Endothelial cell of umbilical vein (primary cell): ENCODE measurements at places on chromosomes 5 and 9.

DNA sequence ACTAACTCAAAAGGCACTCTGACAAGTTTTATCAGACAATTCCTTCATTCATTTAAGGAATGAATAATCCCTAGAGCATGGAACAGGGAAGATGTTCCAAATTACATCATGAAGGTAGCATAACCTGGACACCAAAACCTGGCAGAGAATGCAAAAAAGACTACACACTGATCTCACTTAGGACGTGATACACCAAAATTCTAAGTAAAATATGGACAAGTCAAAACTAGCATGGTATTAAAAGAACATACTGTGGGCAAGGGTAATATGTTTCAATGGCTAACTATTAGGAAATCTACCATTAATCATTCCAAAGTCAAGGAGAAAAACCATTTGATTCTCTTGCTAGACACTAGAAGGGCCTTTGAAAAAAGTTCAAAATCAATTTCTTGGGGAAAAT lies 176.5 kb downstream of the HSPA4 start:
- H3K4me1 ChIP-seq = no peaks in the 10 kb centered on the region
- H3K36me3 ChIP-seq = no peaks in the 10 kb centered on the region
- DNase-seq = no peak
- H3K4me3 ChIP-seq = no peak overlapping the region
- no peaks in the 10 kb centered on the region for H3K27me3 ChIP-seq

- H3K36me3 ChIP-seq = no peaks in the 10 kb centered on the region
- H3K27me3 ChIP-seq = no peaks in the 10 kb centered on the region
- no peak overlapping the region for H3K4me3 ChIP-seq
- no peak overlapping the region for H3K27ac ChIP-seq
Observed at GRCh38 chr9:117823576-117823975, 119.4 kb downstream of the TLR4 start.

DNA sequence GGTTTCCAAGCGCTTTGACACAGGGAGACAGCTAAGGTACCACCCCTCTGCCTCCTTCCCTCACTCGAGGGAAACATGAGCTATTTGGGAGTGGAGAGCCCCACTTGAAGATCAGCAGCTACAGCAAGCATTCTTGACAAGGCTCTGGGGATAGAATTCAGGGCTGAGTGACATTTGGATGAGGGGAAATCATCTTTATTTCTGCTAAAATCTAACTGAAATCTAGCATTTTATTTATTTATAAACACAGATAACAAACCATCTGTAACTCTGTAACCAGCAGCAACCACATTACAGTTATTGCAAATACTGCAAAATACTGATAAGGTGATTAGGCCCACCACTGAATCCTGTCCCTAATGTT lies 22.4 kb downstream of the RNF130 start:
- H3K27me3 ChIP-seq = no peaks in the 10 kb centered on the region
- H3K36me3 ChIP-seq = no peaks in the 10 kb centered on the region
- no peak overlapping the region for H3K27ac ChIP-seq
- no peak overlapping the region for H3K4me3 ChIP-seq
- H3K4me1 ChIP-seq = peaks cover 8% of the 10 kb centered on the region
- DNase-seq = no peak

DNA sequence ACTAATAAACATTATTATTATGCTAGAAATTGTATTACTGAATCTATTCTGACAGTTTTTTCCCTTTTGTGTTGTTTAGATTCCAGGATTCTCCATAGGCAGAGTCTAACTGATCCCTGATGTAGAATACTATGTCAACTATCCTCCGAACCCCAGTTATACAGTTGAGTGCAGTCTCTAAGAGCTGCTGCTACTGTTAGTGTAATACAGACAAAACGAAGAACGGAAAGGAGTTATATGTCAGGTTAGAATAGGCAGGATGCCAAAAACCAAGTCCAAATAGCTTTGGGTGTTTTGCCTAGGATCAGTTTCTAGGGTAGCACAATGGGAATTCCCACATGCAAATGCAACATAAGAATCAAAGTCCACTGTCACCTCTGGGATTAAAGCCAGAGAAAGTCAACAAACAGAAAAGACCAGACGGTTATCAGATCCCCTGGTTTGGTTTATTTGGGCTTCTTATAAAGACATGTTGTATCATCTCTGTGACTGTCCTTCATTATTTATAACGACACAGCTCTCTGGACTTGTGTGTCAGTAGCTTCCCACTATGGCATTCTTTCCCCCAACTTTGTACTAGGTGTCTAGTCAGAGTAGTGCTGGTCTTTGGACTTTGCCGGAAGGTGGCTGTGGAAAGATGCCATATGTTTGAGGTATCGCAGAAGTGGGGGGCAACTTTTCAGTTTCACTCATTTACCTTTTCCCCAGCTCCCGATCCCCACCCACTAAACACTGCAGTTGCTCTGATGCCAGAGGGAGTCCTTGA lies 14.9 kb upstream of the TMEM38B start:
- no peak overlapping the region for H3K4me3 ChIP-seq
- no peak overlapping the region for H3K27ac ChIP-seq
- no peaks in the 10 kb centered on the region for H3K4me1 ChIP-seq

DNA sequence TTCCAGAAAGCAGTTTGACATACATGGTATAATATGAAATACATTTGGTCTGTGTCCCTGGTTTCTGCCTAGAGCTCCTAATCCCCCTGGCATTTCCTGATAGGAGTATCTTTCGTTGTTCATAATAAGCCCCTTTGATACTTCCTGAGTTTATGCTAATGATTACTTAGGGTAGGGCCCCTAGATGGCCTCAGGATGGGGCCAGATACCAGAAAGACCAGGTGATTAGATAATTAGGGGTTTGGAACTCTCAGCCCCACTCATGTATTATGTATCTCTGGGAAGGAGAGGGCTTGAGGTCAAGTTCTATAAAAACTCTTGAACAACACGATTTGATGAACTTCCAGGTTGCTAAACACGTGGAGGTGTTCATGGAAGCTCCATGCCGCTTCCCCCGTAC lies 163.3 kb upstream of the ZNF608 start:
- peaks cover 23% of the 10 kb centered on the region for H3K4me1 ChIP-seq
- no peak for DNase-seq
- no peaks in the 10 kb centered on the region for H3K27me3 ChIP-seq
- H3K27ac ChIP-seq = no peak overlapping the region
- H3K4me3 ChIP-seq = no peak overlapping the region
- no peaks in the 10 kb centered on the region for H3K36me3 ChIP-seq

GRCh38 chr9:122226142-122226757 lies 2.5 kb downstream of the LHX6 start:
- no peak overlapping the region for H3K27ac ChIP-seq
- no peaks in the 10 kb centered on the region for H3K36me3 ChIP-seq
- H3K4me1 ChIP-seq = peaks cover 10% of the 10 kb centered on the region
- no peak for DNase-seq
- H3K4me3 ChIP-seq = no peak overlapping the region

DNA sequence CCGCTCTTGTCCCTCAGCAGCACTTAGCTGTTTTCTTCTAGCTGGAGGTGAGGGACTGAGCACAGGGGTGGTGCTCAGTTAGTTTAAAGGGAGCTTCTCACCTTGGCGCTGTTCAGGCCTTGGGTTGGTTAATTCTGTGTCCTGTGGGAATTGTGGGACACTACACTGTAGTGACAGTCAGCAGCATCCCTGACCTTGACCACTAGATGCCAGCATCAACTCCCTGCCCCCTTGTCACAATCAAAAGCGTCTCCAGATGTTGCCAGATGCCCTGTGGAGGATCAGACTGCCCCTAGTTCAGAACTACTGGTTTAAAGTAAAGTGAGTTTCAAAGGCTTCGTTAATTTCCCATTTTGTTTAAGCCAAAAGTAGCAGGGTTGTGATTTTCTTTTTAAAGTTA lies 65.5 kb upstream of the DMRT3 start:
- no peak overlapping the region for H3K27ac ChIP-seq
- H3K36me3 ChIP-seq = no peaks in the 10 kb centered on the region
- peaks cover 2% of the 10 kb centered on the region for H3K27me3 ChIP-seq
- no peaks in the 10 kb centered on the region for H3K4me1 ChIP-seq
- H3K4me3 ChIP-seq = no peak overlapping the region

DNA sequence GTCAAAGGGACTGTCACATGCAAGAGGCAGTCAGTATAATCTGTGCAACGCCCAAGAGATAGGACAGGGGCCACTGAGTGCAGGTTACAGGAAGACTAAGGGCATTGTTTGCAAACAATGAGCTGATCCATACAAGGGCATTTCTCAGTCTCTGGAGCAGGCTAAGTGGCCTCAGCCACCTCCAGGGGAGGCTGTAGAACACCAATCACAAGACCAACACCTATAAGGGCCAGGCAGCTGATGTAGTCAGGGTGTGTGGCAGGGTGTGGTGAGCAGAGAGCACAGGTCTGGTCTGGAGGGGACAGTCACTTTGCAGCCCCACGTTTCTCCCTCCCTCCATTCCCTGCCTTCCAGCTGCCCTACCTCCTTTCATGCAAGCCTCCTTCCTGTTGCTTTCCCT lies 83.2 kb upstream of the ADRA1B start:
- DNase-seq = no peak
- H3K4me3 ChIP-seq = no peak overlapping the region
- H3K27me3 ChIP-seq = no peaks in the 10 kb centered on the region
- no peak overlapping the region for H3K27ac ChIP-seq
- no peaks in the 10 kb centered on the region for H3K36me3 ChIP-seq
- no peaks in the 10 kb centered on the region for H3K4me1 ChIP-seq

DNA sequence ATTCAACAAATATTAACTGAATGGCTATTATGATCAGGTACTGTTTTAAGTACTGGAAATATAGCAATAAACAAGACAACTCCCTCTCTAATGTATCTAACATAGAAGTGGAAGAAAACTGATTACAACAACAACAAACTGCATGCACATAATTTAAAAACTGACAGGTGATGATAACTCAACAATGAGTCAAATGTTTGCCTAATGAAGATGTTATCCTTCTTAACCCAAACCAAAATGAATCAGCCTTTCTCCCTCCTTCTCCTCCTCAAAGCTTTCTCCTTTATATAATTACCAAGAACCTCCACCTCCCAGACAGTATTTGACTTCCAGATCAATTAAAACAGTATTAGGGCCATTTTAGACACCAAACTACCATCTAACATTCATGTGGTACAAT lies 49.3 kb downstream of the RICTOR start:
- no peaks in the 10 kb centered on the region for H3K27me3 ChIP-seq
- no peak for DNase-seq
- H3K36me3 ChIP-seq = no peaks in the 10 kb centered on the region
- H3K4me1 ChIP-seq = no peaks in the 10 kb centered on the region
- H3K27ac ChIP-seq = no peak overlapping the region

DNA sequence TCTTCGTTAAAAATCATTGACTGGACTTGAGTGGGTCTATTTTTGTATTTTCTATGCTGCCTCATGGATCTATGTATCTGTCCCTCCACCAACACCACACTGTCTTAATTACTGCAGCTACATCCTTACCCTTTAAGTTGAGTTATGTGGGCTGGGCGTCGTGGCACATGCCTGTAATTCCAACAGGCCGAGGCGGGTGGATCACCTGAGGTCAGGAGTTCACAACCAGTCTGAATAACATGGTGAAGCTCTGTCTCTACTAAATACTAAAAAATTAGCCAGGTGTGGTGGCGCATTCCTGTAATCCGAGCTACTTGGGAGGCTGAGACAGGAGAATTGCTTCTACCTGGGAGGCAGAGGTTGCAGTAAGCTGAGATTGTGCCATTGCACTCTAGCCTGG lies 48.2 kb downstream of the XRCC4 start:
- no peak for DNase-seq
- no peaks in the 10 kb centered on the region for H3K4me1 ChIP-seq
- no peak overlapping the region for H3K27ac ChIP-seq

GRCh38 chr5:181008136-181008535 lies 19.5 kb downstream of the BTNL3 start:
- H3K36me3 ChIP-seq = no peaks in the 10 kb centered on the region
- no peaks in the 10 kb centered on the region for H3K4me1 ChIP-seq
- DNase-seq = no peak
- no peak overlapping the region for H3K4me3 ChIP-seq
- H3K27me3 ChIP-seq = no peaks in the 10 kb centered on the region
- H3K27ac ChIP-seq = no peak overlapping the region

DNA sequence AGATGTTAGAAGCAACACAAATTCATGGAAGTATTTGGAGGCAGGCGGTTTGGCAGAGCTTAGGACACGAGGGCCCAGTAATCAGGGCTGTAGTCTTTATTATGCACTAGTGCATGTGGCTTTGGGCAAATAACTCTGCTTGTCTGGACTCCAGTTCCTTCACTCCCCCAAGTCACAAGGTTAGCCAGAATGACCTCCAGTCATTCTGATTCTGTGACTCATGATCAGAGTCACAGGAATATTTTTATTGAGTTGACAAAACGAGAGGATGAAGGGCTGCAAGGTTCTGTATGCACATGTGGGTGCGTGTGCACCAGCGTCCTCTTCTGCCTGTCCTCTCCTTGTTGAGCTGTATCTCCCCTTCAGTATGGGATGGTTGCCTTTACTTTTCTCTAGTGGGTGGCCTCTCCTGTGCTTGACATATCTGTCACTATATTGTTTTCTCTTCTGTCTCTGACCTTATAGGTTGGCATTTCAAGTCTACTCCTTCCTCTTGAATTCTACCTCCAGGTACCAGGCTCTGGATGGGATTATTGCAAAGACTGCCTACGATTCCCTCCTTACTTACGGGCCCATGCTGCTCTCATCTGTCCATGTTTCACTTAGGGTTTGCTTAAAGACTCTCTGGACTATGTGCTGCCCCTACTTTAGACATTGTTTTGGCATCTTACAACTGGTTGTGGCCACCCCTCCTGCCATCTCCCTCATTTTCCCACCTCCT lies 94.6 kb downstream of the KDM4C start:
- no peak overlapping the region for H3K4me3 ChIP-seq
- no peak overlapping the region for H3K27ac ChIP-seq
